ENCODE measurements at places on chromosomes 1 and 21. TPM values are rescaled to one million over a fixed set of nuclear protein-coding genes. Genes with fewer than 3 reads are reported as not detected.

DNA sequence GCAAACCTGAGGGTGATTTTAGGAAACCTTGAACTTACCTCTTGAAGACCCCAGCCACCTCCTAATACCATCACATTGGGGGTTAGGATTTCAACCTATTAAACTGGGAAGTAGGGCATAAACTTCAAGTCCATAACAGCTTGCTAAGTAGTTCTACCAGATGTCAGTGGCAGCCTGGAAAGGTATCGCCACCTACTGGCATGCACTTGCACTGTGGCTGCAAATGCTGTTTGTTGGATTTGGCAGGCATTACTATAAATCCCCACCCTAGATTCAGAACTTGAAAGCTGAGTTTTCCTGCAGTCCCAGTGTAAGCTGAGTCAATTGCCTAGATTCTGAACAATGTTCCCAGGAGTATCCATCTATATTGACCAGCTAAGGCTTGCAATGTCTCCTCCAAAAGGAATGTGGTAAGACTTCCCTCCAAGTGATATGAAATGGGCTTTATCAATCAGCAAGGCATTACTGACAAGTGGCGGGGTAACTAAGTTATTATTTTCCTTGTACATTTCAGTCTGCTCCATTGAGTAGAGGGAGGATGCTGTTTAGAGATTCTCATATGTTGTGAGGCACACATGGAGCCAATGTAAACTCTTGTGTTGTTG is 474.5 kb downstream of the PTPRC start:
- DNase-seq: peak; percentile 56

- DNase-seq: no peak
Measured at GRCh38 chr1:60600532-60600931, 481.8 kb upstream of the NFIA start.

GRCh38 chr1:170114906-170115305 is 30.9 kb upstream of the NTMT2 start:
- no peak for DNase-seq

DNA sequence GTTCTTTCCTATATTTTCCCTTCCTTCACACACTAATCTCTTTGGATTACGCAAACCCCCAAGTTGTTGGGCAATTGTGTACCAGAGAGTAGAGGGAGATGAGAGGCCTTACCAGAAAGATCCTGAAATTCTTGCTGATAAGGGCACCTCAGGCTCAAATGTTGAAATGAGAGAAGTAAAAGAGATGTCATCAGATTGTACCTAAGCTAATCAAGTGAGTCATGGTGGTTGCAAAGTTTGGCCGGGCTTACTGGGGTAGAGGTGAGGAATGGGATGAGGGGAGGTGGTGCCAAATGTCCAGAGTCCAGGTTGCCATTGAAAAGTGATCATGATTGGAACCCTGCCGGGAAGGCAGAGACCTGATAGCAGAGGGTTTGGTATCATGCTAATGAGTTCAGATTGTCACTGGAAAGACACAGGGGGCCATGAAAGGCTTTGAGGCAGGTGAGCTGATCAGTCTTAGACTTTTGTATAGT is 43.1 kb downstream of the OPTC start:
- no peak for DNase-seq

The ADAMTS5 gene
- total RNA-seq: 3.3 TPM

Data from right cardiac atrium (tissue), 5 donors.